ENCODE measurements at places on chromosomes 1 and 21. TPM values are rescaled to one million over a fixed set of nuclear protein-coding genes. Genes with fewer than 3 reads are reported as not detected.

GRCh38 chr1:164534863-164535610 lies 23.9 kb upstream of the PBX1 start:
- no peaks in the 10 kb centered on the region for H3K27me3 ChIP-seq
- no peaks in the 10 kb centered on the region for H3K36me3 ChIP-seq
- no peak for DNase-seq
- no peaks in the 10 kb centered on the region for H3K4me1 ChIP-seq
- H3K4me3 ChIP-seq: no peak overlapping the region

The SNX7 gene
- 16.1 TPM for total RNA-seq

DNA sequence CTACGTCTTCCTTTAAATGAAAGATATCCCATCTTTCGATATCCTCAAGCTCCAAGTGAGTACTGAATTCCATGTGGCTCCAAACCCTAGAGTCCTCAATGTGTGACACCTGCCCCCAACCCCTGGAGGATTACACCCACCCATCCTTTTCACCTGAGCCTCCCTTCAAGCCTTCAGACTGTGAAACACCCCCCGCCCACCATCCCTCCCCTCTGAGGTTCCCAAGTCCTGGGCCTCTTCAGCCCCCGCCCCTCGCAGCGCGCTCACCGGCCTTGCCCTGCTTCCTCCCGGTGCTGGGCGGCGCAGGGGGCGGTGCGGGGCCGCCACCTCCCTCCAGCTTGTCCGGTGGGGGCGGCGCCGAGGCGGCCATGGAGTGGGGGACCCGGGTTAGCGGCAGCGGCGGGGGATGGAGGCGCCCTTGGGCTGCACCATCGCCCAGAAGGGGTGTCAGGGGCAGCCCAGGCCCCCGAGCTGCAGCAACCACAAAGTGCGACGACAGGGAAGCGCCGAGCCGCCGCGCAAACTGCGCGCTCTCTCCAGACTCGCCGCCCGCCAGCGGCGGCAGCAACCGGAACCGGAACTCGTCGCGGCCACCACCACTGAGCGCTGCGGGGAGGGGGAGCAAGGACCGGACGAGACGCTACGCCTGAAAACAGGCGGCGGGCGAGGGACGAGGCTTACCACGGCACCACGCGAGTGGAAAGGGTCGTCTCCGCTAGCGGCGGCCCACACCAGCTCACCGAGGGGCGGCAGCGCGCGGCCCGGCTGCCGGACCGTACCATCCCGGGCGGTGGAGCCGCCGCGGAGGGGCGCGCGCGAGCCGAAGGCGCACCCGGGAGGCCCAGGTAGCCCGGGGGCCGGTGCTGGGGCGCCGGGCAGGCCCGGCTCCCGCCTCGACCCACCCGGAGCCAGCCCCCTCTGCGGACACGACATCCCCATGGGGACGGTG lies at the start of gene PYGO2:
Gene PYGO2 (minus strand): TSS at position 576 of the 949 bp plus-strand sequence. CDS start 206 bp downstream, at position 370.
- DNase-seq: peak; percentile 79
- H3K27ac ChIP-seq: peak within 1 kb of the TSS; percentile 96
- peak within 1 kb of the TSS; percentile 95 for H3K4me3 ChIP-seq
- no peaks in the 10 kb centered on the region for H3K27me3 ChIP-seq

The SELP gene
- 1.6 TPM for total RNA-seq

The RBP7 gene
- 7.5 TPM for total RNA-seq

The FNDC10 gene
- 2.3 TPM for total RNA-seq

GRCh38 chr21:29639366-29640079 lies 300.3 kb downstream of the GRIK1 start:
- H3K4me1 ChIP-seq: no peaks in the 10 kb centered on the region
- H3K27me3 ChIP-seq: no peaks in the 10 kb centered on the region
- DNase-seq: no peak
- H3K4me3 ChIP-seq: no peak overlapping the region
- H3K36me3 ChIP-seq: no peaks in the 10 kb centered on the region

- no peak for DNase-seq
- H3K4me1 ChIP-seq: peaks cover 11% of the 10 kb centered on the region
- no peak overlapping the region for H3K27ac ChIP-seq
- no peak overlapping the region for H3K4me3 ChIP-seq
- H3K27me3 ChIP-seq: no peaks in the 10 kb centered on the region
Observed at GRCh38 chr1:161196521-161197451, 2.1 kb downstream of the ADAMTS4 start.

DNA sequence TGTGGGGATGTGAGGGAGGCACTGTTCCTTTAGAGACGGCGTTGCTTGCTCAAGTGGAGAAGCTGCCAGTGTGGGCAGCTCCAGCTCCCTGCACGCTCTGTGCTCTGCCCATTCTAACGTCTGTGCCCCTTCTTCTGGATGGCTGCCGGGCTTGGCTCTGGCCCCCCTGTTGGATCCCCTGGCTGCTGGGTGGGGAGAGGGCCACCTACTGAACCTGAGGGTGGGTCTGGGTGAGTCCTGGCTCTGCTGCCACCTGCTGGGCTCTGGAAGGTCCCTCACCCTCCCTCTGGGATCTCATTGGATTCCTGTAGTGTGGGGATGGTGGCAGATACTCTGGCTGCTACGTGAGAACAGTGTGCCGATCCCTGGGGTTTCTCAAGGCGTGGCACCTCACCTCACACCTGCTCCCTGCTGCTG lies 5.0 kb downstream of the PFKL start:
- H3K27ac ChIP-seq: no peak overlapping the region
- H3K27me3 ChIP-seq: no peaks in the 10 kb centered on the region
- no peak overlapping the region for H3K4me3 ChIP-seq

The DCDC2B gene
- not detected for total RNA-seq

GRCh38 chr1:53981220-53981619 lies 35.1 kb downstream of the LRRC42 start:
- H3K4me3 ChIP-seq: no peak overlapping the region
- H3K4me1 ChIP-seq: peaks cover 16% of the 10 kb centered on the region
- H3K27me3 ChIP-seq: no peaks in the 10 kb centered on the region

The MAP3K21 gene
- total RNA-seq: 62.3 TPM

The PCBP3 gene
- total RNA-seq: 4.6 TPM

DNA sequence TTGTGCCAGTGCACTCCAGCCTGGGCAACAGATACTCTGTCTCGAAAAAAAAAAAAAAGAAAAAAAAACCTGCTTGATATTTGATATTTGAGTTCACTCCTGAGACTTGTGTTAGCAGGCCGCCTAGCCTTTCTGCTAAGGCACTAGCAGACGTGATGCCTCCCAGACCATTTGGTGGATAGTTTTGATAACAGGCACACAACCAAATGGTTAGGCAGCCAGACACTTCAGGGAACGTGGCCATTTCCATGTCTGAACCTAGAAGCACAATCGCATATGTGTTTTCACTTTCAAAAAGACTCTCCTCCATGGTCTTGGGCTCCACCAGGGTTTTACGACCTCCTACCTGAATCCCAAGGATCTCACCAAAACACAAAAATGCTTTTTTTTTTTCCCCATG lies 1319.5 kb downstream of the BRINP3 start:
- no peak overlapping the region for H3K4me3 ChIP-seq
- H3K36me3 ChIP-seq: no peaks in the 10 kb centered on the region
- H3K4me1 ChIP-seq: no peaks in the 10 kb centered on the region
- no peak for DNase-seq
- no peak overlapping the region for H3K27ac ChIP-seq
- H3K27me3 ChIP-seq: no peaks in the 10 kb centered on the region

GRCh38 chr1:182680408-182680807 lies 4.0 kb downstream of the RGS8 start:
- no peaks in the 10 kb centered on the region for H3K27me3 ChIP-seq
- no peak for DNase-seq
- H3K27ac ChIP-seq: no peak overlapping the region

GRCh38 chr1:9020305-9020704 lies 5.9 kb downstream of the SLC2A7 start:
- no peak overlapping the region for H3K27ac ChIP-seq
- H3K4me3 ChIP-seq: no peak overlapping the region
- no peak for DNase-seq
- peaks cover 6% of the 10 kb centered on the region for H3K4me1 ChIP-seq
- no peaks in the 10 kb centered on the region for H3K27me3 ChIP-seq

GRCh38 chr1:16063921-16064320 lies 9.5 kb downstream of the FAM131C start:
- no peaks in the 10 kb centered on the region for H3K36me3 ChIP-seq
- no peak for DNase-seq
- H3K27me3 ChIP-seq: no peaks in the 10 kb centered on the region
- H3K4me3 ChIP-seq: no peak overlapping the region
- peaks cover 54% of the 10 kb centered on the region for H3K4me1 ChIP-seq
- H3K27ac ChIP-seq: peak overlapping the region; percentile 62

DNA sequence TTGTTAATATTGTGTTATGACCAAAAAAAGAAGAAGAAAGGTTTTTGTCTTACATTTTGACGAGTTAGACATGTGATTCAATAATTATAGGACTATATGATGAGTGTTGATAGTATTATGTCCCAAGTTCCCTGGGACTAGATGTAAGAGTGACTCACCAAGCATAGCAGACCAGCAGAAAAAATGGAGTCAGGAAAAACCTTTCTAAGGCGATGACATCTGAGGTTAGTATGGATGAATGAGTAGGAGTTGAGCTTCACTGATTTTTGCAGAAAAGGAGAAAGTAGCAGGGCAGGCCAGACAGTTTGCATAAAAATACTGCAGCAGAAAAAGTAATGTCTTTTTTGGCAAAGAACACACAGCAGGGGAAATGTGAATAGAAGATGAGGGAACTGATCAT lies 1041.3 kb upstream of the ADGRL4 start:
- H3K4me3 ChIP-seq: no peak overlapping the region
- H3K27ac ChIP-seq: no peak overlapping the region
- no peaks in the 10 kb centered on the region for H3K4me1 ChIP-seq
- H3K36me3 ChIP-seq: no peaks in the 10 kb centered on the region
- H3K27me3 ChIP-seq: no peaks in the 10 kb centered on the region

The S100A12 gene
- total RNA-seq: not detected

GRCh38 chr21:46411236-46411635 lies 47.5 kb upstream of the DIP2A start:
- no peak overlapping the region for H3K4me3 ChIP-seq
- H3K27ac ChIP-seq: no peak overlapping the region
- no peaks in the 10 kb centered on the region for H3K4me1 ChIP-seq
- H3K36me3 ChIP-seq: no peaks in the 10 kb centered on the region
- DNase-seq: no peak
- no peaks in the 10 kb centered on the region for H3K27me3 ChIP-seq

DNA sequence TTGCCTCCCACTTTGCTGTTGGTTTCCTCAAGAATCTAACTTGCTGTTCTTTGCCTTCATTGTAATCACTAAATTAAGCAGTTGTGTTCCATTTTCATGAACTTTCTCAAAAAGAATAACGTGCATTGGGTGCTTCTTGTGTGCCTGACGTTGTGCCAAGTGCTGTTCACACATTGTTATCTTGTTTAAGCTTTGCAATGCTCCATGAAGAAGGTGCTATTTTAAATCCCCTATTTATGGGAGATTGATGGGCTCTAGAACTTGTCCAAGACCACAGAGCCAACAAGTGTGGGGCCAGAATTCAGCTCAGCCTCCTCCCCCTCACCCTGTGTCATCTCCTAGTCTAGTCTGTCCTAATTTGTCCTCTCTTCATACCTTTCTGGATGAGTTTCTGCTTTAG lies 199.8 kb downstream of the C1orf94 start:
- H3K4me1 ChIP-seq: no peaks in the 10 kb centered on the region
- no peak overlapping the region for H3K27ac ChIP-seq
- DNase-seq: no peak

GRCh38 chr1:36380782-36381181 lies 4.9 kb downstream of the STK40 start:
- H3K36me3 ChIP-seq: no peaks in the 10 kb centered on the region
- peaks cover 77% of the 10 kb centered on the region for H3K4me1 ChIP-seq
- H3K4me3 ChIP-seq: no peak overlapping the region
- DNase-seq: no peak
- H3K27me3 ChIP-seq: no peaks in the 10 kb centered on the region
- peak overlapping the region; percentile 33 for H3K27ac ChIP-seq

- no peaks in the 10 kb centered on the region for H3K27me3 ChIP-seq
- H3K27ac ChIP-seq: no peak overlapping the region
- DNase-seq: no peak
- no peak overlapping the region for H3K4me3 ChIP-seq
Observed at GRCh38 chr1:29221296-29221695, 9.4 kb downstream of the MECR start.

DNA sequence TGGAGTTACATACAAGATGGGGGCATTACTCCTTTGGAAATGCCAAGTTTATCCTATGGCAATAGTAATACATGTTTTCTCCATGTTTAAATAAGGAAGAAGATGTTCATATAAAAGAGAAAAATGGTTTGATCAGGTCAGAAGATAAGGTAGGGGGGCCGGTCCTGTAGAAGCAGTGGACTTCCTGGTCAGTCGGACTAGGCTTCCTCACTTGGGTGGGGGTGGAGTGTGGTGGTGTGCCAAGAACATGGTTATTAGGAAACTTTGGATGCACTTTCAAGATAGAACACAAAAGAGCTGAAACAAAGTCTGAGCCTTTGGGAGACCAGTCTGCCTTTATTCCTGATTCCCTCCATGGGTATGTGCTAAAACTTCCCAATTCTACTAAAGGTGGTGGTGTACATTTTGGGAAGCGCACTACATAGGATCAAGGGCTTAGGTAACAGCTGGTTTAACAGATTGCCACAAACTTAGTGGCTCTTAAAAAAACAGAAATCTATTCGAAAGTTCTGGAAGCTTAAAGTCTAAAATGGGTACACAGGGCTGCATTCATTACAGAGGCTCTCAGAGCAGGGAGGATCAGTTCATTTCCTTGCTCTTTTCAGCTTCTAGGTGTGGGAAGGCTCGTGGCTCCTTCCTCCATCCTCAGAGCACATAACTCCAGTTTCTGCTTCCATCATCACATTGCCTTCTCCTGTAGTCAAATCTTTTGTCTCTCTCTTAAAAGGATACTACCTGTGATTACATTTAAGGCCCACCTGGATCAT lies 64.6 kb downstream of the KDM1A start:
- H3K27ac ChIP-seq: no peak overlapping the region
- no peaks in the 10 kb centered on the region for H3K4me1 ChIP-seq
- H3K27me3 ChIP-seq: no peaks in the 10 kb centered on the region
- H3K4me3 ChIP-seq: no peak overlapping the region
- H3K36me3 ChIP-seq: no peaks in the 10 kb centered on the region

DNA sequence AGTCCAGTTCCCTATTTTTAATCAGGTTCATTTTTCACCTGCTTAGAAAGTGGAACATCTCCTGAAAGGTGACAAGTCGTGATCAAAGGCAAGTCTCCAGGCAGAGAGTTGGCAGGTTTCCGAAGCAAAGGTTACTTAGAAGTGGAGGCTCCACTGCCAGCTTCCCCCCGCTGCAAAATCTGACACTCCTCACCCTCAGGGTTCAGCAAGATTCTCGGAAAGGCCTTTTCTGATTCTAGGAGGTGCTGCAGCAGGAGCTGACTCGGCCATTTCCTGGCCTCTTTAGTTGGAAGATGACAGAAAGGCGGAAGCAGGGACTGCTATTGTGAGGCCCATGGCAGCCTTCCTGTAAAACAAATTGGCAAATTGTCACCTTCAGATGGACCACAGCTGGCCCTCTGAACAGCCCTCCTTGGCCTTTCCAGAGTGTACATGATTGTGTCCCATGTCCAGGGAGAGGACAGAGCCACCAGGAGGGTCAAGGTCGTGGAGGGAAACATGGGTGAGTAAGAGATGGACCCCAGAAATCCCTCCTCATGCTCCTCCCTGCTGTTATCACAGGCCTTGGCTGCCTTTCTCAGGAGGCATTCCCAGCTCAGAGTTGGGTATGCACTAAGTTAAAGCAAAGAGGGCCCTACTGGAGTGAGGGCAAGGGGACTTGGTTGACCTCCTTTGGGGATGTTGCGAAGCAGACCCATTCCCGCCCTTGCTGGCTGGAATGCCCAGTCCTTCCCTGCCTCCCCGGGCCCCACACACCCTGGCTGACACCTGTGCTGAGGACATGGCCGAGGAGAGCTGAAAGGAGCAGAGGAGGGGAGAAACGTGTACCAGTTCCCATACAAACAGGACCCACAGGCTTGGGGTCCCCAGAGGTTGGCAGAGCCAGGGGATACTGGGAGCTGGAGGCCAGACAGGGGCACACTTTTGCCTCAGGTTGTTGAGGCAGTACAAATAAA lies 115.5 kb upstream of the IRF2BP2 start:
- peak; percentile 62 for DNase-seq
- H3K4me1 ChIP-seq: peaks cover 71% of the 10 kb centered on the region
- no peak overlapping the region for H3K4me3 ChIP-seq

All from body of pancreas (tissue), 4 donors.